ENCODE measurements at places on chromosomes 4 and X. TPM values are rescaled to one million over a fixed set of nuclear protein-coding genes. Genes with fewer than 3 reads are reported as not detected.

DNA sequence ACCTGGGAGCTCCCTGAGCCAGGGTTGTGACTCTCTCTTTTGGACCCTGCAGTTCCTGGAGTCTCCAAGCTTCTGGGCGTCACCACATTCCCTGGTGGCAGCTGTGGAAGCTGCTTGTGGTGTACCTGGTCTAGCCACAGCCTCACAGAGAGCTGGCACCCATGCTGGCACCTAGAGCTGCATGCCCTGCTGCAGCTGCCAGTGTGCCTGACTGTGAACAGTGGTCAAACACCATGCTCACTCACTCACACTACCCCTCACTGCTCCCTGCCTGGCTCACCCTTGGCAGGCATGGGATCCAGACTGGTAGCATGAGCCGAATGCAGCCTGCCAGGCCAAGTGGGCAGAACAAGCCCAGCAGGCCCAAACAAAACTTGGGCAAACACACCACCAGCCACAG is 66.6 kb downstream of the NAA11 start:
- no peak for DNase-seq

DNA sequence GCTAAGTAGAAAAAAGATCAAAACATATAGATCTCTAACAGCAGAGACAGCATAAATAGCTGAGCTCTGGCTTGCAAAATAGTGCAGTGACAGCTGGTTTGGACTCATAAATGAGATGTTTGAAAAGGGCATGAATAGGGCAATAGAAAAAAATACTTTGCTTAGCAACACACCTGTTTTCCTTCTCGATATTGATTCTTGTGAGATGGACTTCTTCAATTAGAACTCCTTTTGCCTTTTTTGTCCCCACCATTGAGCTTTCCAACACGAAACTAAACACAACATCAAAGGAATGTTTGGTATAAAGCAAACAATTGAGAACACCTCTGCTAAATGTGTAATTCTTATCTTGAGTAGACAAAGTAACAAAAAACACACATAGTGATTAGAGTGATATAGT is 726.3 kb downstream of the RAPGEF2 start:
- no peak for DNase-seq

GRCh38 chrX:97215186-97215585 is 331.5 kb downstream of the RPA4 start:
- DNase-seq, result no peak

Gene PLXNB3
- total RNA-seq, result not detected

- no peak for DNase-seq
Measured at GRCh38 chr4:120096508-120097297, 30.1 kb upstream of the MAD2L1 start.

Gene SPON2
- 3.8 TPM for total RNA-seq

Gene NXF3
- total RNA-seq, result not detected

GRCh38 chr4:82842593-82842992 is 44.0 kb upstream of the SCD5 start:
- DNase-seq, result no peak

DNA sequence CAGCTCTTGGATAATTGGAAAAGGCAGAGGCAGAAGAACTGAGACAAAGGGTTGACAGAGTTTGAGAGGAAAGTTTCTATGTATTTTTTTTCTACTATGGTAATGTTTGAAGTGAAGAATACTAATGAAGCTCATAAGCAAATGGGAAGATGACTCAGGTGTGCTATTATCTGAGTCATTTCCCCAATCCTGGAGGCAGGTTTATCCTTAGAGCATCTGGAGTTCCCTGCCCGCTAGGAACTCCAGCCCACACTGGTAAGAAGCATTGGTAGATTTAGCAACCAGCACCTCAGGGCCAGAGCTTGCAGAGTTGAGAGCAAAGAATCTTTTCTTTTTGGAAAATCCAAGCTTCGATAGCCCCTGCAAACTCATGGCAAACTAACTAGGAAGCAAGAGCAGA is 55.2 kb downstream of the DOCK11 start:
- DNase-seq, result no peak

DNA sequence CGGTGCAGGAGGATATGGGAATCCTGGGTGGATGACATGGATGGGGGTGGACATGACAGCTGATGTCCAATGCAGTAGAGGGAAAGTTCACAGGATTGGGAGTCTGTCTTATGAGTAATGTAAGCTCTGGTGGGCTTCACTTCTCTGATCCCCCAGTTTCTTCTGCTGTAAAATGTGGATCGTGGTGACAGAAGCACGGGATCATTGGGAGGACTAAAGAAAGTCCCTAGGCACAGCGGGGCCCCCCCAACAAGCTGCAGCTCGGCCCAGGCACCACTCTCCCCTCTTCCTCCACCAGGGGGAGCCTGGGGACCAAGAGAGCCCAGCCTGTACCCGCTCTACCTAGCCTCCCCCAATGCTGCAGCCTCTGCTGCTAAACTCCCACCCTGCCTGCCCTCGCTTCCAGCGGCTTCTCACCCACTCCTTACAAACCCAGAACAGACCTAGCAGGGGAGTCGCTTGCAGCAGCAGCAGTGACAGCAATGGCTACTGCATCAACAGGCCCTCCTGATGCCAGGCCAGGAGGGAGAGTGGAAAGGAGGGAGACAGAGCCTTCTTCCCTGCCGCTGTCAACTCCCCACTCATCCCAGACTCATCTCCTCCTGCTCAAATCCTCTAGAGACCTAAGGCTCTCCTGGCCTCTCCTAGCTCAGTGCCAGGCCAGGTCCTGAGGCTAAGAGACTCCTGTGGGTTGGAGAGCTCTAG is 36.1 kb upstream of the IQSEC2 start:
- peak; percentile 73 for DNase-seq
